ENCODE measurements at places on chromosomes 4 and X. TPM values are rescaled to one million over a fixed set of nuclear protein-coding genes. Genes with fewer than 3 reads are reported as not detected.

The MND1 gene
- total RNA-seq = 1.6 TPM

The PRMT9 gene
- 5.2 TPM for total RNA-seq

The ALB gene
- 166 TPM for total RNA-seq

The PIR gene
- 15.8 TPM for total RNA-seq

The HTN1 gene
- not detected for total RNA-seq

The LRRC66 gene
- 0.33 TPM for total RNA-seq

Data from gastrocnemius medialis (tissue), 4 donors.